HFFc6 (cell line): ENCODE measurements at places on chromosomes 2 and 18. TPM values are rescaled to one million over a fixed set of nuclear protein-coding genes. Genes with fewer than 3 reads are reported as not detected.

- peak; percentile 88 for DNase-seq
Measured at GRCh38 chr2:98757904-98758421, 27.0 kb upstream of the MGAT4A start.

GRCh38 chr2:128159437-128159836, 68.4 kb downstream of the UGGT1 start:
- no peak for DNase-seq

Gene ERMN
- not detected in 3 replicates for total RNA-seq

Gene ADD2
- total RNA-seq = not detected in 3 replicates

Gene RUFY4
- not detected in 3 replicates for total RNA-seq
